ENCODE measurements at places on chromosomes 4 and X.
A peak's percentile ranks its signal among the peaks of the same experiment; 100 is the strongest.

DNA sequence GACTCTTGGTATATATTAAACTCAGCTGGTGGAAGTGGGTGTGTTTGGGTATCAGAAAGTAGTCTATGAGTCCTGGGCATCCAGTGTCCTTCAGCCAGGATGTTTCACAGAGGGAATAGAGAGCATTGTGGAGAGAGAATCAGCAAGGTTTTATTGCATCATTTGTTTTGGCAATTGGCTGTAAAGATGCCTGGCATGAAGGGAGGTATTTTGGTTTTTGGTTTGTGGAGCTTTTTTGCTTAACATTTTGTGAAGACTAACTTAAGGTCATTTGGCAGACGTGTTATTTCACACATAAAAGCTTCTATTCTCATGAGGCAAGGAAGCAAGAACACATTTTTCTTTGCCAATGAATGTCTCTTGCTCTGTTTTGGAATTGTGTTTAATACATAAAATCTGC is 71.1 kb downstream of the DCLK2 start:
- peak; percentile 63 for DNase-seq

DNA sequence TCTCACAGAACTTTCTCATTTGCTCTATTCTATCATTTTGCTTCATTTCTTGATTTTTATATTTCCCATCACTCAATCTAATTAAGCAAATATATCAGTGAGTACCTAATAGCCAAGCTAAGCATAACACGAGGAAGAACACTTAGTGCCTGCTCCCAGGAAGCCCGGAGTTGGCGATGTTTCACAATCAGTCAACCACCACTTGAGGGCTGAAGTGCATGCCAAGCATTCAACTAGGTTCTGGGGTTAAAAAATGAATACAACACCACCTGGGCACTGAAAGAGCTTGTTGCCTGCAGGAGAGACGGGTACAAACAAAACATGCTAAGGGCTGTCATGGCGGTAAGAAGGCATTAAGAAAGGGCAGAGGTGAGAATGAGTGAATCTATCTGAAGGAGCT is 47.5 kb downstream of the UCHL1 start:
- DNase-seq, result no peak

- no peak for DNase-seq
Measured at GRCh38 chr4:102606846-102607450, 105.8 kb downstream of the NFKB1 start.

DNA sequence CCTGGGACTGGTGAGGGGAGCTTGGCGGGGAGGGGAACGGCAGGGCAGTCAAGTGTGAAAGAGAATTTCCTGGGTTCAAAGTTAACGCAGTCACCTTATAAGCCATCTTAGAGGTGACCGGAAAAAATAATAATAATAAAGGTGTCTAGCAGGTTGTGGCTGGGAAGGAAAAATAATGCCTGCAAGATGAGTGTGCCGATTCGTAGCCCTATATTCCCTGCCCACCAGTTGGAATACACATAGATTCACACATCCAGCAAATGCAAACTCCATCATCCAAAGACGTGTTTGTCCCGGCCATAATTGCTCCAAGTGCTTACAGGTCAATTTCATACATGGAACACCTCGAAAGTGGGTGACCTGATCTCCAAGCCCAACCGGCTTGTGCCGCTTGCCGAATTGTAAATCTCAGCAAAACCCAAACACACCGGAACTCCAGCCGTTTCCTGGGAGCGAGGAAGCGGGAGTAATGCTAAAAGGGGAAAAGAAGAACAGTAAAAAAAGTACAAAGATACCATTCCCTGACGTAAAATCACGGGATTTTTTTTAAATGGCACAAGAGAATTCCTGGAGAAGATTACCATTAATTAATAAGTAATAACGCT is 1.3 kb upstream of the FAT1 start:
- peak; percentile 35 for DNase-seq

DNA sequence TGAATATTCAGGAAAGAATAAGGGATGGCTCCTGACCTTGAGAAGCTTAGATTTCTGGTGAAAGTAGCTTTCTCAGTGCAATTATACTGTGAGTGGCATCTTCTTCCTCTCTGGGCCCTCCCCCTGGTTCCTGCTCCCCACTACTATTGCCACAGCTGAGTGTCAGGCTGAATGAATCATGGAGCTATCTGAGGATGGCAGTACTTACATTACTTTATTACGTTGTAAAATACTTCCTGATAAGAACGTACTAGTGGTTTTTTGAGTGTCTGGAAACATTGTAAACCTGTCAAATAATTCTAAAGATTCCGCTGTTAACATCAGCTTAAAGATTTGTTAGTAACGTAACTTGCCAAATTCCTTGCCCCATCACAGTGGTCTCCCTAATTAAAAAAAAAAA is 36.2 kb downstream of the ARHGAP10 start:
- peak; percentile 72 for DNase-seq

GRCh38 chr4:4849524-4850193 is 9.8 kb upstream of the MSX1 start:
- DNase-seq, result no peak

- DNase-seq, result no peak
Measured at GRCh38 chr4:99290848-99291786, at the start of gene ADH1A. TSS of gene ADH1A (minus strand) at chr4:99290985. CDS start at chr4:99290914, 71 bp downstream.

GRCh38 chr4:176817204-176817603 is 24.5 kb upstream of the VEGFC start:
- DNase-seq, result no peak
